NCI-H2107 (cell line): ENCODE measurements at places on chromosomes 4 and X.

GRCh38 chrX:16797358-16797757 lies 11.1 kb downstream of the TXLNG start:
- DNase-seq: no peak

GRCh38 chrX:87975365-87975764 lies 457.8 kb downstream of the KLHL4 start:
- DNase-seq: no peak

- DNase-seq: no peak
Observed at GRCh38 chr4:38846015-38846414, 10.6 kb downstream of the TLR6 start.

DNA sequence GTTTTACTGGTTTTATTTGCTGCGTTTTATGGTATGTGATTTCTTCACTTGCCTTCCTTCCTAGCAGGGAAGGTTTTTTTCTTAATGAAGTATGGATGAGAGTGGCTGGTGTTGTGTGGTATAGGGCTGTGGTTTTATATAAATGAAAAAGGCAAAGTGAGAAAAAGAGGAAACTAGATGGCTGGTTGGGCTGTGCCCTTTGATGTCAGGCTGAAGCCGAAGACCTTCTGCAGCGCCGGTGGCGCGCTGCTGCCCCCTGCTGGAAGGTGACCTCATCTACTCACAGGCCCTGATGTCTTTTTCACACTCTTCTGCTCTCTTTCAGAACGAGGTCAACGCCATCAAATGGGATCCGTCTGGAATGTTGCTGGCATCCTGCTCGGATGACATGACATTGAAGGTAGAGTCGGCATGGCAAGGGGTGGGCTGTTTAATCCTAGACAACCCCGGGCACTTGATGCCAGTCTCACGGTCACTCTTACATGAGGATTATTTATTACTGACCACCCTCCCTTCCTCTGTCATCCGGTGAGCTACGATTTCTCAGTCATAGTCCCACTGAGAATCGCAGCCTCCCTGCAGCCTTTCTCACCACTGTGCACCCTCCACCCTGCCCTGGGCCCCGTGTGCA lies 56.6 kb downstream of the GPR143 start:
- peak; percentile 59 for DNase-seq

DNA sequence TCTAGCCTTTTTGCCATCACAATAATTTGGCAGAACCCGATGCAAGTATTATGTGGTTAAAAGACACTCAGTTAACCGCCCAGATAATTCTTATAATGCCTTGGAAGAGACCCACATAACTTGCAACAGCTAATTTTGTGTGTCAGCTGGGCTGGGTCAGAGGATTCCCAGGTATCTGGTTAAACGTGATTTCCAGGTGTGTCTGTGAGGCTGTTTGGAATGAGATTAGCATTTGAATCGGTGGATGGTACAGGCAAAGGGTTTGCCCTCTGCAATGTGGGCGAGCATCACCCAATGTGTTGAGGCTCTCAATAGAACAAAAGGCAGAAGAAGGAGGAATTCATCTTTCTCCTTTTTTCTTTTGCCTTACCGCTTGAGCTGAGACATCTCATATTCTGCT lies 314.2 kb upstream of the PUDP start:
- DNase-seq: no peak

DNA sequence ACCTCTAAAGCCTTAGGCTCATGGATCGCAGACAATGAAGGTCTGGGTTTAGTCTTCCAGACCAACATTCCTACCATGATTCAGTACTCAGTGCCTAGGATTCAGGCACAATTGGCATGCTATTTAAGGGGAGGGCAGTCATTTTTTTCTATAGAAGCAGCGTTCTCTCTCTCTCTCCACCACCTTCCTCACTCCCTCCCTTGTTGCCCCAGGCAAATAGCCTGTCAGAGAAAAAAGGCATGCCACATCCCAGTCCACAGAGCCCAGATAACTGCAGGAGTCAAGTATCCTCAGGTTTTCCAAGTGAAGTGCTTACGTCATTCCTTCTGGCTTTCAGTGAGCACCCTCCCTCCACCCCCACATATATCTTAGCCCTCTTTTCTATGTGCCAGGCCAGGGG lies 533.0 kb downstream of the BCOR start:
- no peak for DNase-seq

DNA sequence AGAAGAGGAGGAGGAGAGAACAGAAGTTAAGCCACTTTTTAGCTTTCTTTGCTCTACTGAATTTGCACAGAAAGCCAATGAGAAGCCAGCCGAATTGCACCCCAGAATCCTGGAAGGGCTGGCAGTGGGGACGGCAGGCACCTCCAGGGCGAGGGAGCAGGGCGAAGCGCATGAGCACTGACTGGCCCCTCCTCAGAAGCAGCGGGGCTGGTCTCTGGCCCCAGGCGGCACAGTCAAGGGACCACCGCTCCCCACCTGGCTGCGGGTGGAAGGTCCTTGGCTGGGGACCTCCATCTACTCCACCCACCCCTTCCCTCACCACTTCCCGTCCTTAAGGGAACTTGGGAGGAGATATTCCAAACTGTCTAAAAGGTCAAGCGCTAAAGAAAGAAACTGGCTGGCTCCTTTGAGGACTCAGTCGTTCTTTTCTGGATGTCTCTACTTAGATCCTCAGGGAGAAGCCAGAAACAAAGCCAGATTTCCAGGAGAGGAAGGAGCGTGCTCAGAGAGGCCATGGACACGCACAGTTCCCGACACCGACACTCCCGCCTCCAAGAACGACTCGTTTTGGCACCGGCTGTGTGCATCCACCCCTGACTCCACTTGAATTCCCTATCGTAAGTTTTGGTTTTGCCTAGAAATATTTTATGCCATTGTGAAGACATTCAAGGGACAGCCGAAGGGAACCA lies 59.5 kb upstream of the CRMP1 start:
- no peak for DNase-seq

- DNase-seq: peak; percentile 64
Observed at GRCh38 chrX:130887376-130887775, 15.6 kb downstream of the ENOX2 start.

DNA sequence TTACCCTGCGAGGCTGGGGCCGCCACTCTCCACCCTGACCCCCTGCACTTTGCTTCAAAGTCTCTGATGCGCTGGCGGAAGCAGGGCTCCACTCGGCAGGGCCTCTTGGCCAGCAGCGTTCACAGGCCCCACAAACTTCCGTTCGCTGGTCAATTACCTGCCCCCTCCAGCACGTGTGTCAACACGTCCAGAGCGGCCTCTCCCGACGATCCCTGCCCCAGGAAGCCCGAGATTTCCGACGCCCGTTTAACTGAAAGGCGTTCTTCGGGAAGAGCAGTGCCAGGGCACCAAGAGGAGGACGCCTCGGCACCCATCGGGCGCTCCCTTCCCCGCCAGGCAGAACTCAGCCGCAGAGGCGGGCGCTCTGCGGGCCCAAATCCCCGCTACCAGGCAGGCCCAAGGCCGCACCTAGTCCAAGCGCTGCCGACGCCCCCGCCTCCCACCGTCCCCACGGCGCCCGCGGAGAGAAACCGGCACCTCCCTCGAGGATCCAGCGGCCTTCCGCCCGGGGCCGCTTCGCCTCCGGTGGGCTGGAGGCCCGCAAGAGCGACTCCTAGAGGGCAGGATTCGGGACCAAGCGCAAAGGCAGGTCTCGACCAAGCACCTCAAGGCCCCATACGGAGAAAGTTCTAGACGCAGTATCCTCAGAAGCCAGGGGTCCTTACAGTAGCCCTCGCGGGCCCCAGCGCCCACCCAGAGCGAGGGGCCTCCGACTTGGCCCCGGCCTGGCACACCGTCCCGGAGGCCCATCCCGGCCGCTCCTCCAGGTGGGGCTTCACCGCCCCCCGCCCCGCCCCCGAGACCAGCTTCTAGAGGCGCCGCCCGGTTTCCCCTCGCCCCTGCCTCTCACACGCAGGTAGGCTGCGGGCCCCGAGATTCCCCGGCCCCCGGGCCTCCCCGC lies 586 bp downstream of the BCAP31 start:
- DNase-seq: no peak

DNA sequence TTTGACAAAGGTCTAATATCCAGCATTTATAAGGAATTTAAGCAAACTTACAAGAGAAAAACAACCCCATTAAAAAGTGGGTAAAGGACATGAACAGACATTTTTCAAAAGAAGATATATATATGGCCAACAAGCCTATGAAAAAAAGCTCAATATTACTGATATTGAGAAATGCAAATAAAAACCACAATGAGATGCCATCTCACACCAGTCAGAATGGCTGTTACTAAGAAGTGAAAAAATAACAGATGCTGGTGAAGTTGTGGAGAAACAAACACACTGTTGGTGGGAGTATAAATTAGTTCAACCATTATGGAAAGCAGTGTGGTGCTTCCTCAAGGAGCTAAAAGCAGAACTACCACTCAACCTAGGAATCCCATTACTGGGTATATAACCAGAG lies 91.6 kb upstream of the EFHC2 start:
- no peak for DNase-seq

- DNase-seq: no peak
Observed at GRCh38 chr4:61521451-61521850, 321.3 kb downstream of the ADGRL3 start.

DNA sequence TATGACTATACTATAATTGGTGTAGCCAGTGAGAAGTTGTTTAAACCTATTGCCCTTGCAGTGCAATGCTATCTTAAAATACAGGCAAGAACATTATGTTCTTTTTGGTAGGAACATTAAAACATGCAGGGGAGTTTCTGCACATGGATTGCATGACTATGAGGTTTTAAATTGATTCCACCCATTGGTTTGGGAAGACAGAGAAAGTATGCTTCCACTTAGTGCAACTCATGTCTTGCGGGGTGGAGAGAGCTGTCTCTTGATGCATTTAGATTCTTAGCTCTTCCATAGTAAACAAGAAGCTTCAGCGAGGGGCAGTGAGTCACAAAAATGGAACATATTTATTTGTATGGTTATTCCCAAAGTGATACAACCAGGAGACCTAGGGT lies 39.5 kb upstream of the RASL11B start:
- no peak for DNase-seq

- DNase-seq: peak; percentile 10
Observed at GRCh38 chr4:139934708-139935195, 219.2 kb downstream of the MAML3 start.

DNA sequence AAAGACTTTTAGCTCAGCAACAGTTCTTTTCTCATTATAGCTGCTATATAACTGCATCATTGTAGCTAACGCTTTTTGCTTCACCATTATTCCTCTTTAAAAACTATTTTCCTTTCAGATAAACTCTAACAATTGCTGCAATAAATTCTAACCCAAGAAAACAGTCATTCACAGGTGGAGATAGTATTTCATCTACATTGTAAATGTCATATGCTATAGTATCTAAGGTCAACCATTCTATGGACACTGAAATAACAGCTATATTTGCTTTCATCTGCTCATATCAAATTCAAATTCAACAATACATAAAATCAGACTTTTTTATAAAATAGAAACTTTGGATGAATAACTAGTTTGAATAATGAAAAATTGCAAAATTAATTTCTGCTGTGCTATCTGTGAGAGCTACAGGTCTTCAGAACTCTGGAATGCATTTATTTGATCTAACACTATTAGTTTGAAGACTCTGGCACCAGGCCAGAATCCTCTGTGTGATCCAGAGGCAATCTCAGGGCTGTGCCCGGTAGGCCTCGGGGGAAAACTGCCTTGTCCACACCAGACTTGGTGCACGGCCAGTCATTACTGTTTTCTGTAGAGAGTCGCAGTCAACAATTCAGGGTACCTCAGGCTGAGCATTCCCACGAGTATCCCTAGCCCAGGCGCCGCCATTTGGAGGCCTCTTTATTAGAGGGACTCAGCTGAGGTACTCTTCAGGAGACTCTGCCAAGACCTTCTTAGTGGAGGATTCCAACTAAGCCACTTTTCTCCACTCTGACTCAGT lies 332.4 kb downstream of the SLC7A11 start:
- no peak for DNase-seq
